DMS79 treated with DMSO at 0.1 percent for 48 hours (cell line): ENCODE measurements at places on chromosomes 4 and X.

DNA sequence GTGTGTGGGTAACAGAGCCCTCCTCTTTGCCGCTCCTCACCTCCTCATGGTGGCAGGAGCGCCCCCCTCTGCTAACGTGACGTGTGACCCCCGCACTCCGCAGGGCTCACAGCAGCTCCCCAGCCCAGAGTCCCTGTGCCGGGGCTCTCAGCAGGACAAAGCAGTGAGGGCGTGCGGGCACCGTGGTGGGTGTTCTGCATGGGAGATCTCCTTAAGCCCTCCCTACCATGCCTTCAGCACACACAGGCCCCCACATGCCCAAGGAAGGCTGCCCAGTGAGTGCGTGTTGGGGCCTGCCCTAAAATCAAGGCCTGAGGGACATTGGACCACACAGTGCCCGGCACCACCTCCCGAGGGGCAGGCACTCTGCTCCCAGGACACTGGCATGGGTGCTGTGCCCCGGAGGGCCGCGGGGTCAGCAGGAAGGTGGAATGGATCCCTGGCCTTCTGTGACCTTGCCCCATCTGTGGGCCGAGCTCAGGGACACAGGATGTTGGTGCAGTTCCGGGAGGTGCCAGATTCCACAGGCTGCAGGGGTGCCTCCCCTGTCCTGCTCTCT, 10.1 kb downstream of the PSAPL1 start:
- no peak for DNase-seq

GRCh38 chr4:147456706-147457105, 24.2 kb upstream of the EDNRA start:
- no peak for DNase-seq

GRCh38 chrX:16208601-16209000, 41.3 kb downstream of the MAGEB17 start:
- DNase-seq, result no peak

- DNase-seq, result no peak
Measured at GRCh38 chr4:40283968-40284367, 51.2 kb upstream of the CHRNA9 start.

DNA sequence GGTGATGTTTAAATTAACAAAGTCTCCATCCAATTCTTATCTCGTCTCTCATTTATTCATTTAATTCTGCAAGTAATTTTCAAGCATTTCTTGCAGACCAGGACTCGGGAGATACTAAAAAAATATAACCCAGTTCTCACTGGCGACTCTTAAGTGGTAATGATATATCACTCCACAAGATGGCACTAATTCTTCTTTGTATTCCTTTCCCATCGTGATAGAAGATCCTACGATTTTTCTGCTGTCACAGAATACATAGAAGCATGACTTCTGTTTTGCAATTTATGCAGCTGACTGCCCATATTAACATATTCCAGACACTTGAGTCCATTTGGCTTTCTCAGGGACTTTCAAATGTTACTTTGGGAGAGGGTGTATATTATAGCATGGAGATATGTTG, 64.0 kb upstream of the FGF13 start:
- DNase-seq, result peak; percentile 1

GRCh38 chr4:188975271-188975670, 836.0 kb downstream of the TRIML1 start:
- no peak for DNase-seq

DNA sequence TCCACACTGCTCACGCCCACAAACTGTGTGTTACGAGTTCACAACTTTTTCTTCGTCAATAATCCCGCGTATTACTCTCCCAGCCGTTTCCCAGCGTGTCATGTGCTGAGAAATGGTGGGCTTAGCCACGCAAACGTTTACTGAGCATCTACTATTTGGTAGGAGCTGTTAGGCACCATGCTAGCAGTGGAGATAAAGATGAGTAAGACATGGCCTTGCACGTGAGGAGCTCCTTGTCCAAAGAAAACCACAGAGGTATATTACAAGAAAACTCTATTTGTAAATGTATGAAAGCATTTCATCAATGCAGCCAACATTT, 821 bp upstream of the TMEM128 start:
- no peak for DNase-seq

DNA sequence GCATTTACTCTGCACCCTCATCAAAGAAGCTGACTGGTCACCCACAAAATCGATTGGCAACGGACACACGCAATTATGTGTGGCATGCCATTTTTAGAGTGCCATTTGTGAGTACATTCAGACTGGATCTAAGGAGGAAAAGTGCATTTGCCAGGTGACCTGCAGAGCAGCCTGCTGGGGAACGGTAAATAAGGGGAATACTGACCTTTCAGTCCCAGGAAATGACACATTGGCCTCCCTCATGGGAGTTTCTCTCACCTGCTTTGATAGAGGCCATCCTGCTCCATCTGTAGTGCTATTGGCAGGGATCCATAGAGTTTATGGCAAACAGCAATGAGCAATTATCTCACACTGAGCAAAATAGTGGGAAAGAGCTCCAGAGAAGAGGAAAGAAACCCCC, 127.8 kb downstream of the DDX53 start:
- no peak for DNase-seq

- no peak for DNase-seq
Measured at GRCh38 chrX:119423631-119424030, 24.5 kb downstream of the SLC25A43 start.

DNA sequence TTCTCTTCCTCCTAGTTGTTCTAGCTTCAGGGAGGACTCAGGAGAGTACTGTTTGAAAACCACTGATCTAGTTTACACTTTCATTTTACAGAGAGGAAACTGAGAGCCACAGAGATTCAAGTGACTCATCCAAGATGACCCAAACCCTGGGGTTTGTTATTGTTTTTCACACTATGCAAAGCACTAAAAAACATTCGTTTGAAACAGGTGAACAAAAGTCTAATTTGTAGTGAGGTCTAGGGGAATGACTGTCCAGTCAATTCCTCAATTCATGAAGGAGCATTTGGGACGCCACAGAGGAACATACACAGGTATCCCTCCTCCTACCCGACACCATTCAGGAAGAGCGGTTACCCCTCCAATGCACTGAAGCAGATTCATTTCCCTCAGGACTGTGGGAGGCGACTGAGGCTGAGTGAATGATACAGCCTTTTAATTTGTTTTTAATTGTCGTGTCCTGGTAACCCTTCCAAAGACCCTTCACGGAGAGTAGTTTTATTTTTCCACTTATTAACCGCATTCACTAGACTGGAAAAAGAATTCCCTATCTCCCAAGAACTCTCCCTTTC, 30.3 kb downstream of the TLR10 start:
- no peak for DNase-seq

GRCh38 chr4:153257151-153257620, 52.9 kb downstream of the TRIM2 start:
- no peak for DNase-seq

GRCh38 chrX:12974796-12975669, at the start of gene TMSB4X:
Gene TMSB4X, plus strand, starts transcription at chrX:12975110.
- peak; percentile 40 for DNase-seq

DNA sequence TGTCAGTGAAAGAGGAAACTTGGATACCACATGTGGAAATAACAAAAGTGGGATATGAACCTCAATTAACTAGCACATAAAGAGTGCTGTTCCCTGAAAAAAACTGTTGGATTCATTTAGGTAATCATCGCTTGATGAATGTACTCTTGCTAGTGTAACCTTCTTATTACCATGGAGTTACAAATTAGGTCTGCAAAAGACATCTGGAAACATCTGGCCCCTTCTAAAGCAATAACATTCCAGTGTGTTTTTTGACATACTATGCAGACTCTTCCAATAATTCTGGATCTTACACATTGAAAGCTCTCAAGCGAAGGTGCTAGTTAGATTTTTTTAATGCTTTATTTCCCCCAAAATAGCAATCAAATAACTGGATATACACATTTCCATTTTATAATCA, 134.6 kb downstream of the ATP10D start:
- no peak for DNase-seq

GRCh38 chrX:96455078-96455477, 229.6 kb upstream of the DIAPH2 start:
- no peak for DNase-seq

- no peak for DNase-seq
Measured at GRCh38 chrX:13764281-13764680, 29.7 kb downstream of the OFD1 start.
